Pancreas (tissue), 10 donors: ENCODE measurements at places on chromosomes 7 and 10. TPM values are rescaled to one million over a fixed set of nuclear protein-coding genes. Genes with fewer than 3 reads are reported as not detected.

DNA sequence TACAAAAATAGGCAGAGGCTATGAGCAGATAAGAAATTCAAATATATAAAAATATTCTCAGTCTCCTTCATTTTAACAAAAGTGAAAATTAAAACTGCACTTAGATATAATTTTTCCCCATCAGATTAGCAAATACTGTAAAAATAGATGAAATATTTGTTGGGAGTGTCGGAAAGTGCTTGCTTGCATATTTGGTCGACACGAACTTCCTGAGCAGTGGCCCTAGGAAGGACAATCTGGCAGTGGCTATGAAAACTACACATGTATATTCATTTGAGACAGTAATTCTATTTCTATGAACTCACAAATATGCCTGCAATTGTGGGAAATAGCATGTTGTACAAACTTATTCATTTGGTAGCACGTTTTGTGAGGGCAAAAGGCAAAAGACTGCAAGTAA is 81.4 kb downstream of the GOLGA7B start:
- DNase-seq, result no peak

OPN4 gene
- total RNA-seq, result not detected

DNA sequence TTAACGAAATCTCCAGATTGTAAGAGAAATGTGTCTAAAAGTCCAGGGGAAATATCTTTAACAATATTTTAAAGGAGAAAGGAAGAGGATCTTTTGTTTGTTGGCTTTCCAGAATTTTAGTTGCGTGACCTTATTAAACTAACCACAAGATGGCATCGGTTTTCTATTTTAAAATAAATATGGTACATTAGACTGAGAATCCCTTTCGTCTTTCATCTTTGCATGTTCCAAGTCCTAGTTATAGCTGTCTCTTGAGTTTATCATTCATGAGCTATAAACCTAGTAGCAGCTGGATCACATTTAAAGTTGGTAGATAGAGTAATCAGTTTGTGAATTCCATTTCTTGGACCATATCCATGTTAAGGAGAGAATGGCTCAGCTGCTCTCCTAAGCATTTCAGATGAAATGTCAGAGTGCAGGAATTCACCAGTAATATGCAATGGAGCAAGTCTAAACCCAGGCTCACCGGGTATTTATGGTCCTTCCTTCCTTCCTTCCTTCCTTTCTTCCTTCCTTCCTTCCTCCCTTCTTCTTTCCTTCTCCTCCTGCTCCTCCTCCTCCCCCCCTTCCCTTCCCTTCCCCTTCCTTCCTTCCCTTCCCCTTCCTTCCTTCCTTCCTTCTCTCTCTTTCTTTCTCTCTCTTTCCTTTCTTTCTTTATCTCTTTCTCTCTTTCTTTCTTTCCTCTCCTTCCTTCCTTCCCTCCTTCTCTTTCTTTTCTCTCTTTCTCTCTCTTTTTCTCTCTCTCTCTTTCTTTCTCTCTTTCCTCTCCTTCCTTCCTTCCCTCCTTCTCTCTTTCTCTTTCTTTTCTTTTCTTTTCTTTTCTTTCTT is 57.8 kb upstream of the RAB18 start:
- no peak for DNase-seq

DNA sequence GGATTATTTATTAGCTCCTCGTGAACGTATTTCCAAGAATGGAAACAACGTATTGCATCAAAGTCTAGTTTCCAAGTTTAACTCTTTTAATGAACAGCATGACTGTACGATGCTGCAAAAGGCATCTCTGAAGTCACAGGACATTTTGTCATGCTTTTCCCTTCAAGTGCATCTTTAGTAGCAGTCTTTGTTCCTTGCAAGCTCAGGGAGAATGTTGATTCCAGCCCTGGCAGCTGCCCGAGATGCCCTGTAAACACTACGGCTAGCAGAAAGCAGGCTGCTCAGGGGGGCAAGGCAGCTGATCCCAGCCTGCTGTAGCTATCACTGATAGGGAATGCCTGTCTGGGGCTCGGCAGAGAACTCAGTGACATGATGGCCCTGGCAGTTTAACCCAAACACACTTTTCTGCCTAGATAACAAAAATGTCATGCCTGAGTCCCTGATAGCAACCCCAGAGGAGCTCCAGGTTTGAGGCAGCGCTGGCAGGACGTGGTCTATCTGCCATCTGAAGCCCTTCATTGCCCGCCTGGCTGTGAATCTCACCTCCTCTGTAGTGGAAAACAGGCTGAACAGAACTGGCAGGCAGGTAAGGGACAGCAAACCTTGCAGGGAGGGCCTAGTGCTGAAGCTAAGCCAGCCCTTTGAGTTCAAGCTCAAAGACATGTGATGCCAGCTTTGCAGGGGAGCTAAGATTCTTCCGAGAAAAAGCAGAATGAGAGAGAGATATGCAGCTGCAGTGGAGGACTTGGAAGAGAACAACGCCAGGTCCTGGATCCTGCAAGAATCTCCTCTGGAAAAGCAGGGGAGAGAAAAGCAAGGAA is 264.6 kb downstream of the SNX10 start:
- no peak for DNase-seq

GRCh38 chr10:4024027-4024426 is 239.0 kb upstream of the KLF6 start:
- no peak for DNase-seq
